ENCODE measurements at places on chromosomes 2 and 18.

- no peak for DNase-seq
Measured at GRCh38 chr2:148967578-148967977, 70.9 kb upstream of the LYPD6B start.

DNA sequence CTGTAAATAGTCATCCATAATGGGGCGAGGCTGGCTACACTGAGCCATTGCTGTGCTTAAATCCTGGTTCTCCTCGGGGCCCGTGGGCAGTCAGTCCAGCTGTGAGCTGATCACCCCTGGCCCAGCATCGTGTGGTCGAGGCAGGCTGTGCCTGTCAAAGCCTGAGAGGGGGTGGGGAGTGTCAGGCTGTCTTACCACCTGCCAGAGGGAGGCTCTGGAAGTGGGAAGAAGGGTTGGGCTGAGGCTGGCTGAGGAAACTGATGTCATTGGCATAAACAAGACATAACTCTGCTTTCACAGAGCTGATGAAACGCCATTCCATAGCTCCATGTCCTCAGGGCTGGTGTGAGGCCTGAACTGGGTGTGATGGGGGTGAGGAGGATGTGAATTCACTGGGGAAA, 49.7 kb downstream of the KLHL29 start:
- no peak for DNase-seq

DNA sequence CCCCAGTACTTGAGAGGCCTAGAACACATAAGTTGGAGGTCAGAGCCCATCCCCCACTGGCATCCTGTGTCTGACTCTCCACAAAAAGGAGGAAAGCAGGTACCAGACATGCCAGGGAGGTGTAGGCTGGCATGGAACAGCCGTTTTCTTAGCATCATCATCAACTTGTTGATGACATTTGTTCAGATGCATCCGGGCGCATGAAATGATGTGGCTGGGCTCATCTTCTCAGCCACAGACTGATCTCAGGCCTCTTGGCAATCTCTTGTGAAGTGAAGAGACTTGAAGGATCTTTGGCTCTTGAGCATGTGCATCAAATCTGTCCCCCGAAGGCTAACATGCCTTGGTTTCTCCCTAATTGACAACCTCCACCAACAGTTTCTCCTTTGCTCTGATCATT, 243.3 kb downstream of the TSN start:
- DNase-seq = no peak

DNA sequence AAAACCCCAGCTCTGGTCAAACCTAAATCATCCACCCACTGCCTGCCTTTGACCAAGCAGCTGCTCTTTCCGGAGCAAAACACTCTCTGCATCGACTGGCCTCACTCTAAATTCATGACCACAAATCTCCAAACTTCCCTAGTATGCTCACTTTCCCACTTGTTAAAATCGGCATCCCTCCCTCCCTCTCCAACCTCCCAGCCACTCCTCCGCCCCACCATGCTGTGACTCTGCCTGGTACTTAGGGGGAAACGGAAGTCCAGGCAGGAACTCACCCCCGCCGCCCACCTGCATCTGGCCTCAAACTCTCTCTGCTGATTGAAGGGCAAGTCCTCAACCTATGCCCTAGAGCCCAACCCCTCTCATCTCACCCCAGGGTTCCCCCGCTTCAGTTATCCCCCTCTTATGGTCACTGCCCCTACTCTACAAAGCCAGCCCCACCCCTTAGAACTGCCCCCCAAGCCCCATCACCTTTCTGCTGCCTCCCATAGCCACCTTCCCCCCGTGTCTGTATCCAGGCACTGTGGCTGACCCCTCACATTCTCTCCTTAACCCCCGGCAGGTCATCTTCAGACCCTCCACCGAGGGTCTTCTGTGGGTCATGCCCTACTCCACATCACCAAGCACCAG, 3.8 kb upstream of the ADRA2B start:
- DNase-seq = no peak

GRCh38 chr2:36369163-36369562, 13.6 kb downstream of the CRIM1 start:
- DNase-seq = no peak

GRCh38 chr2:21715887-21716286, 592.1 kb downstream of the TDRD15 start:
- no peak for DNase-seq

- no peak for DNase-seq
Measured at GRCh38 chr2:26576565-26577441, 64.4 kb downstream of the CIB4 start.

All from fibroblast of skin of back (primary cell).